ENCODE measurements at places on chromosomes 7 and 10.

DNA sequence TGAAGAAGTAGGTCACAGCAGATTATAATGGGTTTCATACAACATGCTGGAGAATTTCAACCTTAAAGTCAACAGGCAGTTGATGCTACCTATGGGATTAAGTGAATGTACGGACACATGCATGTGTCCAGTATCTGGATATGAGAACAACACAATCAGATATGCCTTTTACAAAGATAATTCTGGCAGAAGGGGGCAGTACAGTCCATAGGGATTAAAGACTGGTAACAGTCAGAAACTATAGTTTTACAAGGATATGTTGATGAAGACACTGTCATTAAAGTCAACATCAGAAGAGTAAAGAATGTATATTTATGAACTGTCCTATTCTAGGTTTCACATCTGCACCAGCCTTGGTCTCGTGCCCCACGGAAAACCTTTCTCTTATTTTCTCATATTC is 41.5 kb downstream of the ANKMY2 start:
- DNase-seq, result no peak

DNA sequence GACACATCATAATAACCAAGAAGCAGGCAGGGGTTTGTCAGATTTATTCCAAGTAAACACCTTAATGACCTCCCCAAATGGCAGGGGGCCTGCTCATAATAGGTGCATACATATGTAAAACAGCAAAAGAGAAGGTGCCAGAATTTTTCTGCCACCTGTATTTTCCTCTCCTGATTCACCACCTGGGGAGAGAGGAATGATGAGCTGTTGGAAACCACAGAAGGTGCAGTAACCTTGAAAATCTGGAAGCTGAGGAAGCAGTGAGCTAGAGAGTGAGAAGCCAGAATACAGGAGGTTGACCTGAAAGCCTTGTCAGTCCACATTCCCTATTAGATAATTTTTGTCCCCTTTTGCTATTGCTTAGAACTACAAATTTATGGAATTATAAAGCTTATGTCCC is 46.2 kb upstream of the PDE1C start:
- no peak for DNase-seq

DNA sequence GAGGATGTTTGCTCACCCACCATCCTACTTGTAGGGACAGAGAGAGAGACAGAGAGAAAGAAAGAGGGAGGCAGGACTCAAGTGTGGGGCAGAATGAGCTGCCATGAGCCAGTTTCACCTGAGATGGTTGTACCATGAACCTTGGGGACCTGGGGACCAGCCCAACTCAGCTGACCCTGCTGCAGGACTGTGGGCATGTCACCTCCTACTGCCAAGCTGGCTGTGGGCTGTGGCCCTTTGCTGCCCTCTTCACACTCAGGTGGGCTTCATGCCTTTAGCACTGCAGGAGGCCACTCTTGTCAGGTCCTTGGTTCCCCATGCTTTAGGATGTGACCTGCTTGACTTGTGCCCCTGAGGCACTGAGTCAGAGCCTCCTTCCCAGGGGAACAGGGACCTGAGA is 108.2 kb upstream of the PCBD1 start:
- DNase-seq, result no peak

- DNase-seq, result no peak
Observed at GRCh38 chr7:44113764-44114354, 9.5 kb downstream of the POLD2 start.

- DNase-seq, result no peak
Observed at GRCh38 chr7:66894463-66895080, 26.5 kb upstream of the TMEM248 start.

- no peak for DNase-seq
Observed at GRCh38 chr7:2438186-2438585, 34.8 kb downstream of the CHST12 start.

GRCh38 chr7:98619450-98620321 is 2.6 kb downstream of the NPTX2 start:
- no peak for DNase-seq

GRCh38 chr10:75477680-75478079 is 46.3 kb downstream of the LRMDA start:
- no peak for DNase-seq

DNA sequence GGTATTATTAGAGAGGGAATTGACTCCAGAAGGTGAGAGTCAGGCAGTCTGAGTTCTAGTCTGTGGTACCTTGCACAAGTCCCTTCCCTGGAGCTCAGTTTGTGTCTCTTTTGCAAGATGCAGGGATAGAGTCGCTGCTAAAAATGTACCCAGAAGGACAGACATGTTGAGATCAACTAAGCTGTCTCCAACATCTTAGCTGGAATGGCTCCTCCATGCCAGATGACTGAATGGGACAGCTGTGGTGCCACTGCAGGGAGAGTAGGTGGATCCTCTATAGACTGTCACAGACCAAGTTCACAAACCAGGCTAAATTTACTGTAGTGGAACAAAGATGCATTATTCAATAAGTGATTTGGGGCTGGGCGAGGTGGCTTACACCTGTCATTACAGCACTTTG is 120.1 kb downstream of the NEURL1 start:
- DNase-seq, result no peak

DNA sequence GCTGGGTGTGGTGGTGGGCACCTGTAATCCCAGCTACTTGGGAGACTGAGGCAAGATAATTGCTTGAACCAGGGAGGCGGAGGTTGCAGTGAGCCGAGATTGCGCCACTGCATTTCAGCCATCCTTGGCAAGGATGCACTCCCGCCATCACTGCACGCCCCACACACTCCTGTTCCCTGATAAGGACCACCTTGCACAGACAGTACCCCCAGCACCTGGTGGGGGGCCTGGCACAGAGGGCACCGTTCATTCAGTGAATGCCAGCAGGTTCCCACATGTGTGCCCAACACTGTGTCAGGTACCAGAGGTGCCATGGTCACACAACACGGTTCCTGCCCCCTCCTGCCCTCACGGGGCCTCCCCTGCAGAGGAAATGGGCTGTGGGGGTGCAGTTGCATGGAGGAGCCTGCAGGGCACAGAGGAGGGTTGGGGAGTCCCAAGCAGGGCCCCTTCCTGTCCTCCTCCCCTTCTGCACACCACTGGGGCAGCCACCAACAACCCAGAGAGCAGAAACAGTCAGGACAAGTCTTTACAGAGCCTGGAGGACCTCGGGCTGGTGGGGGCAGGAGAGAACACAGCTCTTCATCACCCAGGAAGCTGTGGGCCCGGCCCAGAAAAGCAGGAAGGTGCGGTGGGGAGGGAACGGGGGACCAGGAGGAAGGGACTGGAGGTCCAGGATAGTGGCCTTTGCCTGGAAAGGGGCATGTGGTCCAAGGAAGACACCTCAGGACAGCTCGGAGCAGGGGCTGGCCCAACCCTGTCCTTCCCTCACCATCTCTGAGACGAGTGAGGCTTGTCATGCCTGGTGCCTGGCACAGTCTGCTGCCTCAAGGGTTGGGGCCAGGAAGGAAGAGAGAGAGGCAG is 7.1 kb downstream of the CRYGN start:
- DNase-seq, result no peak

- no peak for DNase-seq
Observed at GRCh38 chr10:3887885-3888476, 103.0 kb upstream of the KLF6 start.

GRCh38 chr7:28955718-28956607 is 2.2 kb downstream of the TRIL start:
- DNase-seq, result peak; percentile 66

DNA sequence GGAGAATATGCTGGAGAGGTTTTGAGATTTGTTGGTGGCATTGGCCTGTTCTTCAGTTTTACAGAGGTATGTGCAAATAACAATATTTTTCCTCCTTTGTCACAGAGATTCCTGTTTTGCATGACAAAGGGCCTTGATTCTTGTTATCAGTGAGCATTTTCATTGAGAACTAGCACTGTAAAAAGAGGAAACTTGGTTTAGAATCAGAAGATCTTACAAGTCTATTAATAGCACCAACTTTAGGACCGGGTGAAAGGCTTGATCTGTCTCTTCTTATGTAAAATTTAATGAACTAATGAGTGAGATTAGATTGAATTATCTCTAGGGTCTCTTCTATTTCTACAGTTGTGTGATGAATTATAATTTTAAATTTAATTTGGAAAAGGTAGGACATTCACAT is 25.5 kb downstream of the TSPAN13 start:
- no peak for DNase-seq

DNA sequence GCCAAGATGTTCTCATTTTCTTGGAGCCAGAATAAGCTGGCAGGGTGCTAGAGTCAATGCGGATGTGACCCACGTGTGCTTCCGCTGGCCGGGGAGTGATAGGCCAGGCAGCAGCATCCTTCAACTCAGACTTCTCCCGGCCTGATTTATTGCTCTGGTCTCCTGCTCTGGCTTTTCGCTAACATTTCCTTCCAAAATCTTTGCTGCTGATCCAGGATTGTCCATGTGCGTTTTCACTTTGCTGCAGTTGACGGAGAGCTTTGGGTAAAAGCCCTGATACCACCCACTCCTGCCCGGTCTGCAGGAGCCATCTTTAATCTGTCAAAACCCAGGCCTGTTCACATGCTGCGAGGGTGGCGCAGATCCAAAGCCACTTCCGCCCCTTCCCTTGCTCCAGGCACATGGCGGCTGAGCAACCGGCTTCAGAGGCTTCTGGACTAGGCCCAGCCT is 106.8 kb downstream of the CYP26A1 start:
- no peak for DNase-seq

- no peak for DNase-seq
Observed at GRCh38 chr7:44385434-44386138, 60.2 kb upstream of the CAMK2B start.

GRCh38 chr7:153507885-153508284 is 544.3 kb upstream of the DPP6 start:
- DNase-seq, result no peak

- DNase-seq, result no peak
Observed at GRCh38 chr7:14858866-14859265, 43.7 kb downstream of the DGKB start.

GRCh38 chr10:13775786-13776775 is 189.3 kb downstream of the PRPF18 start:
- no peak for DNase-seq

- DNase-seq, result no peak
Observed at GRCh38 chr7:109213081-109213480, 643.4 kb downstream of the DNAJB9 start.

DNA sequence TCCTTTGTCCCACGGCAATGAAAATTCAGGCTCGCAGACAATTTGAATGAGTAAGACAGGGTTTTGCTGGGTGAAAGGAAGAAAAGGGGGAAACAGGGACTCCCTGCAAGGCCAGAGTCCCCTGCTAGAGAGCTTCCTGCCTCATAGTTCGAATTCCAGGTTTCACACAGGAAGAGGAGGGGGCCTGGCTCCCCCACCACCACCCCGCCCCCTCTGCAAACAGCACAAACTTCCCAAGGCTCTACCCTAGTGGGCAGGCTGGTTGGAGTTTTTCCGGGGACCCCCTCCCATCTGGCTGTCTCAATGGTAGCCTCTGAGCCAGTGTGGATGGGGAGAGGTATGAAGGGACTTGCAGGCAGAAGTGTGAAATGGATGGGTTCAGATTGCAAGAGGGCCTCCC is 57.4 kb upstream of the NEBL start:
- no peak for DNase-seq

GRCh38 chr10:127040756-127041155 is 135.5 kb downstream of the DOCK1 start:
- DNase-seq, result no peak

DNA sequence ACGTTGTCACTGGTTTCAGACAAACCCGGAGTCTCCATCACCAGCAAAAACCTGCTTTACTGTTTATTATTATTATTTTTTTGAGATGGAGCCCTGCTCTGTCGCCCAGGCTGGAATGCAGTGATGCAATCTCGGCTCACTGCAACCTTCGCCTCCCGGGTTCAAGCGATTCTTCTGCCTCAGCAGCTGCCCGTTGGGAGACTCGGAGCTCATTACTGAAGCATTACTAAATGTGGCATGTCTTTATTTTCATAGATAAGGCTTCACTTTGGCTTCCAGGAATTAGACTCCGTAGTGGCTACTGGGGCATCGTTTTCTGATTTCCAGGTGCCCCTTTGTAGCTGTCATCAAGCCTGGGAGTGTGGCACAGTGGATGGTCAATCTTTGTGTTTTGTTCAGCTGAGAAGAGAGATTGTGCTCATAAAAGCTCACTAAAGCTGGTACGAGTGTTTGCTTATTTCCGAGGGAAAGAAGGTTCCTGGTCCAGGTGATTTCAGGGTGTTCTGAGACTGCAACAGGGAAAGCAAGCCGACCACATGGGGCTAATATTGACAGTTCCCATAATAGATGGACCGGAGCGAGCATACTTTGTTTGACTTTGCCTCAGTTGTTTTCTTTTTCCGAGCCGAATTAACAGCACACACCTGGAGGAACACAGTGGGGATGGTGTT is 163.1 kb downstream of the CAMK1D start:
- no peak for DNase-seq

DNA sequence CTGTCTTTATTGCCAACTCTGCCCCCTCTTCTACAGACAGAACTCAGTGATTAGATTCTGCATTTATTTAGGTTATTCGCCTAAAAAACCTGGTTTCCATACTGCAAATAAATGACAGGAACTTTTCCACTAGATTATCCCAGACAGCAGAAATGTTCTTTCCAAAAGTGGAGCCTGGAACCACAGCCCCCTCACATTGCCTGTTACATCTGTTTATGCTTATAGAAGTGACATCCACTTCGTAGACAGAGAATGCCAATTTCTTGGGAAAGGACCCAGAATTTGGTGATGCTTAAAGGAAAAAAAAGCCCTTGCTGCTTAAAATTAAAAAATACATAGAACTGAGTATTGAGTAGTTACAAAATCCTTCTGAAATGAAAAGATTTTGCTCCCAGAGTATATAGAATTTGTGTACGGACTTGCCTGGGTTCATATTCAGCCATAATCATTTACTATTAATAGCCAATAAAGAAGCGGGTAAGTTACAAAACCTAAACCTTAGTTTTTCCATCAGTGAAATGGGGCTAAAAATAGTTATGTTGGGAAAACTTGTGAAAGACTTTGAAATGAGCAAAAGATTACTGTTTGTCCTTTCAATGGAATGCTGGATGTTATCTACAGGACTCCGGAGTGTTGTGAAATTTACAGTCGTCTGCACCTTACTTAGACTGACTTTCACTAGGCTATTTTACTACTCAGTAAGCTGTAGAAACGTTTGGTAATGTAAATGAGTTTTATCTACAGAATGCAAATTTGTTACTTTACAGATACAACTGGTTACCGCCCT is 1.1 kb upstream of the PPP1R9A start:
- DNase-seq, result no peak

- no peak for DNase-seq
Observed at GRCh38 chr7:80563561-80564327, 51.9 kb upstream of the GNAT3 start.

DNA sequence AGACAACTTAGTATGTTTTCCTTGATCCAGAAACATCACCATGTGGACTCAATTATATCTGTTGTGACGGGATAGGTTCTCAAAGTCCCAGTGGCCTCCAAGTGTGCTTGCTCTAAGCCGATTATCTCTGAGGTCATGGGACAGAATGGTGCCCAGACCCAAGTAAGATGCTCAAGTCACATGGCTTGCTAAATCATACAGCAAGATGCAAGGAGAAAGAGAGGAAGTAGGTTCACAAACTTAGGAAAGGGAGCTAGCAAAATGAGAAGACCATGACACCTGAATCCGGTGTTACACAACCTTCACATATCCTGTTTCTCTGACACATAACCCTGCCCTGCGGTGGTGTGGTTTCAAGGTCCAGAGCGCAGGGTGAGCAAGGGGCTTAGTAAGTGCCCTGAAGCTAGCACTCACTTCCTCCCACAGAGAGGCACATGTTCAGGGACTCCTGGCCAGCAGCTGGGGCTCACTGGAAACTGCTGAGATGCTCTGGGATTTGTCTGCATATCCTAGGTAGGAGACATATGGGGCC is 590.9 kb upstream of the ANKRD30A start:
- no peak for DNase-seq

Data from NCI-H1436 (cell line).